Left kidney (tissue), 8 donors: ENCODE measurements at places on chromosomes 5 and 9. TPM values are rescaled to one million over a fixed set of nuclear protein-coding genes. Genes with fewer than 3 reads are reported as not detected.

GRCh38 chr5:116674881-116675625 lies 100.4 kb upstream of the SEMA6A start:
- no peak for DNase-seq

Gene N4BP3
- polyA plus RNA-seq: 3.4 TPM

GRCh38 chr5:159854916-159855315 lies 61.4 kb upstream of the ADRA1B start:
- DNase-seq: no peak

GRCh38 chr9:134988706-134989105 lies 71.0 kb upstream of the FCN1 start:
- no peak for DNase-seq

Gene GLRA1
- polyA plus RNA-seq: 0.13 TPM

Gene CARTPT
- not detected for polyA plus RNA-seq

DNA sequence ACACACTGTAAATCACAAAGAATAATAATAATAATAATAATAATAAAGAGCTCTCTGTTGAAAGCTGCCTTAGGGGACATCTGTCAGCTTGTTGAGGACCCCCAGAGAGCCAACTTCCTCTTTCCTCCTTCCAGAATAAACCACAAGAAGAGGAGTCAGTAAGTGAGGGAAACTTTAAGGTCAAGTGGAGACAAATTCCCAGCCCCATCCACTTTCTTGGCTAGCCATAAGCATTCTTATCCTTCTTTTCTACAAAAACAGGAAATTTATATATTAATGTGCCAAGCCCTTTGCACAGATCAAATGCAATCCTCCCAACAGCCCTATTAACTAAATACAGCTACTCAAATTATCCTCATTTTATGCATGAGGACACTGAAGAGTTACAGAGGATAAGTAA lies 9.4 kb upstream of the C5orf58 start:
- no peak for DNase-seq

Gene CDH9
- polyA plus RNA-seq: 21.8 TPM

DNA sequence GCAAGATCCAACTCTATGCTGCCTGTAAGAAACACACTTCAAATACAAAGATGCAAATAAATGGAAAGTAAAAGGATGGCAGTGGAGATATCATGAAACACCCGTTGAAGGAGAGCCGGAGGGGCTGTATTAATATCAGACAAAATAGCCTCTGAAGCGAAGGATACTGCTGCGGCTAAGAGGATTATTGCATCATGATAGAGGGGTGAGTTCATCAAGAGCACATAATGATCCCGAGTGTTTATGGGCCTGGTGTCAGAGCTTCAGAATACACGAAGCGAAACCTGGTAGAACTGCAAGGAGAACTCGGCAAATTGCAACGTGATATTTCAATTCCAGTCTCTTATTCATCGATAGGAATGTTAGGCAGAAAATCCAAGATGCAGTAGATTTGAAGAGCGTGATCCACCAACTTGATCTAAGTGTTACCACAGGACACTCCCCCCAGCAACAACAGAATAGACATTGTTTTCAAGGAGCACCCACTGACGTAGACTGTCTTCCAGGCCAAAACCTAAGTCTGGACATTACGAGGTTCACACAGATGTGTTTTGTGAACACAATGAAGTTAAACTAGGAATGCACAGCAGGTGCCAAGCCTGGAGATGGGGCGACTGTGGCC lies 27.7 kb upstream of the QSOX2 start:
- no peak for DNase-seq

Gene INSL4
- polyA plus RNA-seq: not detected

DNA sequence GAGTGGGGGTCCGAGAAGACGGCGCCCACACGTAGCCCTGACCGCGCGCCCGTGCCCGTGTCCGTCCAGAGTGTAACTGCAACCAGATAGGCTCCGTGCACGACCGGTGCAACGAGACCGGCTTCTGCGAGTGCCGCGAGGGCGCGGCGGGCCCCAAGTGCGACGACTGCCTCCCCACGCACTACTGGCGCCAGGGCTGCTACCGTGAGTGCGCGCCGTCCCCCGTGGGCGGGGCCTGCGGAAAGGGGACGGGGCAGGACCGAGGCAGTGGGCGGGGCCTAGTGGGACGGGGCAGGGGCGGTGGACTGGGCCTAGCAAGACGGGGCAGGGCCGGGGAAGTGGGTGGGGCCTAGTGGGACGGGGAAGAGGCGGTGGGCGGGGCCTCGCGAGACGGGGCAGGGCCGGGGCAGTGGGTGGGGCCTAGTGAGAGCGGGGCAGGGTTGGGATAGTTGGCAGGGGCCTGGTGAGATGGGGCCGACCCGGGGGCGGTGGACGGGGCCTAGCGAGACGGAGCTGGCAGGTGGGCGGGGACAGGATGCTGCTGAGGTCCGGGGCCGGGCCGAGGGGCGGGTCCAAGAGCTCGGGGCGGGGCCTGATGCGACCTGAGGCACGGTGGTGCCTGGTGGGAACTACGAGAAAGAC lies 79.1 kb downstream of the NTNG2 start:
- peak; percentile 81 for DNase-seq

Gene CCDC192
- polyA plus RNA-seq: 1.5 TPM

DNA sequence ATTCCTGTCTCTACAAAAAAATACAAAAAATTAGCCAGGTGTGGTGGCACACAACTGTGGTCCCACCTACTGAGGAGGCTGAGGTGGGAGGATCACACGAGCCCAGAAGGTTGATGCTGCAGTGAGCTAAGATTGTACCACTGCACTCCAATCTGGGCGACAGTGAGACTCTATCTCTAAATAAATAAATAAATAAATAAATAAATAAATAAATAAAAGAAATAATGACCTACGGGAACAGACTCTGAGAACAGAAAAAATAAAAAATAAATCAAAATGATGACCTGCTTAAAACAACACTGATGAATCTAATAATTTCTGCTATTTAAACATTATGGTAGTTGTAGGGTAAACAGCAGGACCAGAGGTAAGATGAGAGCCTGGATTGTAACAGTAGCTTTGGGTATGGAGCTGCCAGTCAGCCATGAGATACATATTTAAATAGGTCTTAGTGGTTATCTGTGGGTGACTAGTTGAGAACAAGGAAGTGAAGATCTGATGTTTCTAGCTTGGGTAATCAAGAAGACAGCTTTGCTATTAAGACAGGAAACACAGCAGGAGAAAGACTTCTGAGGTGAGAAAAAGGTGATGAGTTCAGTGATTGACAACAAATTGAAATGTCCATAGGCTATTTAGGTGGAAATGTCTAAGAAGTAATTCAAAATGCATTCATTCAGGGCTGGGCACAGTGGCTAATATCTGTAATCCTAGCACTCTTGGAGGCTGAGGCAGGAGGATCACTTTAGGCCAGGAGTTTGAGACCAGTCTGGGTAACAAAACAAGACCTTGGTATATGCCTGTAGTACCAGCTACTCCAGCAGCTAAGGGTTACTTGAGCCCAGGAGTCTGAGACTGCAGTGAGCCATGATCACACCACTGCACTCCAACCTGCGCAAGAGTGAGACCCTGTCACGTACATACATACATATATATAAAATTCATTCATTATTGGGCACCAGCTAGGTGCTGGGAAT lies 11.0 kb downstream of the RNF145 start:
- DNase-seq: no peak

DNA sequence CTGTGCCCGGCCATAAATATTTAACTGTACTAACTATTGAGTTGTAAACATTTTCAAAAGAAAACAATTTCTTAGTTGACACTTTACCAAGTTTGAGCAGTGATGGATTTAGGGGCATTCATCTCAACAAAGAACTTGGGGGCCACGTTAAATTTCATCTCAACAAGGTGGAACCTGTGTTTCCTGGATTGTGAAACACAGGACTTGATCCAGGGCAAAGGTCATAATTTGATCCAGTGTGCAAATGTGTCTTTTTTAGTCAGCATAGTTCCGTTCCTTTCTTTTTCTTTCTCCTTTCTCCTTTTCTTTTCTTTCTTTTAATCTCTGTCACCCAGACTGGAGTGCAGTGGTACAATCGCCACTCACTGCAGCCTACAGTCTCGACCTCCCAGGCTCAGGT lies 3.1 kb downstream of the GFRA3 start:
- DNase-seq: no peak

Gene UNC5A
- polyA plus RNA-seq: 0.17 TPM

Gene BAAT
- polyA plus RNA-seq: 0.47 TPM
